Stimulated activated CD4-positive, alpha-beta T cell treated with anti-CD3 and anti-CD28 coated beads, Interleukin-1b, Interleukin-23, amount 100 ng/mL, for 24 hours (primary cell): ENCODE measurements at places on chromosomes 3 and 15.

GRCh38 chr3:196203846-196204245 is 7.4 kb downstream of the ZDHHC19 start:
- DNase-seq: no peak

- DNase-seq: no peak
Measured at GRCh38 chr3:58478781-58479180, 13.1 kb upstream of the KCTD6 start.

GRCh38 chr3:193771653-193772421 is 178.8 kb downstream of the OPA1 start:
- no peak for DNase-seq

- no peak for DNase-seq
Measured at GRCh38 chr3:174596447-174596982, 262.6 kb upstream of the NAALADL2 start.

DNA sequence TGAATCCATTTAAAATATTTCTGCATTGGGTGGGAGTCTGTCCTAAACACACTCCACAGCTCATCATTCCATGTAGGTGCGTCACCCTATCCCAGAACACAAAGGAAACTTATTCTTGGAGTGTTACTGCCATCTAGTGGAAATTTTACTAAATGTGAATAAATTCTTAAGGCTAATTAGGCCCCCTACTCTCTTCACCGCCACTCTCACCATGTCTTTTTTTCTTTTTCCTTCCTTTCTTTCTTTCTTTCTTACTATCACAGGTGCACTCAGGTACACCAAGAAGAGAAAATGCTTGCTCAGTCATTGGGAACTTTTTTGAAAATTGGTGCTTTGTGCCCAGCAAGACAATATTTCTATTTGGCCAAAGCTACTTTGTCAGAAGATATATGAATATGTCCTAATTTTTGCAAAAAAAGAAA is 26.4 kb upstream of the ATP8B4 start:
- no peak for DNase-seq

DNA sequence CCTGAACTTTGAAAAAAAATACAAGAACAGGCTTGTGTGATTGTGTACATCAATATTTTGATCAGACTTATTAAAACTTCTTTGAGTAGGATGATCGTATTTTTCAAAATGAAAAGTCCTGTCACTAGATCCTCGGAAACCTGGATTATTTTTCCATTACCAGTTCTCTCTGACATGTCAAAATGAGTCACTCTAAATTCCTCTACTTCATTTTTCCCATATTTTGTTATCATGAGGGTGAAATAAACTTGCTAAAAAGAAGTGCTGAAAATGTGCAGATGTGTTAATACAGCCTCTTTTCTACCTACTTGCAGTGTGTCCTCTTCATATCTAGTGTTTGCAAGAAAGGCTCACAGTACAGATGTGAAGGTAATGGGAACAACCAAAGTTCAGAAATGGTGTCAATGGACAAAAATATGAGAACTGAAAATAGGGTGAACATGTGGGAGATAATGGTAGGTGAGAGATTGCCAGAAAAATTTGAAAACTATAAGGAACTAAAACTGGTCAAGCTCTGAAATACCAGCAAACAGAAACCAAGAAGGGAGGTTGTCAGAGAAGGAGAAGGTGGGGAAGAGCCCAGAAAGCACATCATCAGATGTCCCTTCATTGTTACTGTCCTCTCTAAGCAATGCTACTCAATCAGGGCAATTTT is 108.2 kb downstream of the EOMES start:
- DNase-seq: no peak

DNA sequence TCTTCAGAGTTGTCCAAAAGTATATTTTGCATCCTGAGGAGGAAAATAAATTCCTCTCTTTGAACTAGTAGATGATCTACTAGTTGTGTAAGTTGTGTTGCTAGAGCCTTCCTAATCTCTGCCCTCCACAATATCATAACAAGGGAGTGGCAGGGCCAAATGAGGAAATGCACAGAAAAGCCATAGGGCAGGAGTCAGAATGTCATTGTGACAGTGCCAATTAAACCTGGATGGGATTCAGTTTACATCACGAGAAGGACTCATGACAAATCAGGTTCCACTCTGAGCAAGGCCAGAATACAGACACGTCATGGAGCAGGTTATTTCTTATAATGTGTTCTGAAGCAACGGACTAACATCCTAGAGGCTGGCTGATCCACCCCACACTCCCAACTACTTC is 483.2 kb downstream of the CNTN6 start:
- no peak for DNase-seq

DNA sequence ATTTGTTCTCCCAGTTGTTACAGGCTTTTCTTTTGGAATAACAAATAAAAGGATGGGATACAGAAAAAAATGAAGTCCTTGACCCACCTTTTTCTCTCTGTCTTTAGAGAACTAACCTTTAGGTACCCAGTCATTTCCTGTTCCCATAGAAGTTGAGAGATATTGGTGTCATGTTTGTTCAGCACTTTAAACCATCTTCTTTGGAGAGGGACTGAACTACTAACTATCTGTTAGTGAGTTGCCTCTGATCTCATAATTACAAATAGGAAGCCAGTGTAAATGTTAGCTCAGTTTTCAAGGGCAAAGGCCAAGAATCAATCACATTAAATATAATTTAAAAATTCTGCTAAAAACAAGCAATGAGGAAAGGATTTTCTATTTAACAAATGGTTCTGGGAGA is 72.9 kb upstream of the DCBLD2 start:
- DNase-seq: no peak

DNA sequence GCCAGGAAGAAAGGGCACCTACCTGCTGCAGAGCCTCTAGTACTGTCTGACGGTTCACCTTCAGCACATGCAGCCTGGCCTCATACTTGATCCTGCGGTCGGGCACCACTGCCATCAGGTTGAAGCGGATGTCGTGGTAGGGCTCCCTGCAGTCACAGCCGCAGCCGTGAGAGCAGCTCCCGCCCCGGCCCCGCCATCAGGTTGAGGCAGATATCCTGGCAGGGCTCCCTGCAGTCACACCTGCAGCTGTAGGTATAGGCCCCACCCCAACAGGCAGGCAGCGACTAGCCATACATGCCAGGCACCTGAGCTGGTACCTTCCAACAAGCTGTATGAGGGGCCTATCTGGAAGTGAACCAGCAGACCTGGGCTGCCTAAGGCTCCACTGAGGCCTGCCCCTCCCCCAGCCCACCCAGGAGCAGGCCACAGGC is 38.7 kb downstream of the SEMA3G start:
- DNase-seq: no peak

GRCh38 chr15:52448011-52448890 is 80.4 kb downstream of the MYO5A start:
- no peak for DNase-seq
